ENCODE measurements at places on chromosomes 7 and 10.

DNA sequence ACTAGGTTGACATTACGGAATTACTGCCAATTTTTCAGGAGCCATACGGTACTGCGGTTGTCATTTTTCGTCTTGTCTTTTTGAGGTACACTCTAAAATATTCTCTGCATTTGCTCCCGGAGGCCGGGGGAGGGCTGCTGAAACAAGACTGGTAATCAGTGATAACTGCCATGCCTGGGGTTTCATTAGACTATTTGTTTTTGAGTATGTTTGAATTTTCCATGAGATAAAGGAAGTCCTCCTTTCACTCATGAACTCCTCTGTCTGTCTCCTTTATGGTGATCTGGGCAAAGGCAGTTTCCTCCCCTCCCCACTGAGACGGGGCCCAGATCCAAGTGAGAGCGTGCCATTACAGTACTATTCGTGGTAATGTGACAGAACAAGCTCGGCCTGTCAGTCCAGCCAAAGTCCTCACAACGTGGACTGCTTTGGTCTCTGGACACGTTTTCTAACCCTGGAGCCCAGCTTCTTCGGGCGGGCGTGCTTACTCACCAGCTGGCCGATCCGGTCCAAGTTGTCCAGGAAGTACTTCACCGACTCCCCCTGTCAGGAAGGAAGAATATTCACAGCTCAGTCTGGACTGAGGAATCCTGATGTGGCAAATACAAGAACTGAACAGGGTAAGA is 45.1 kb downstream of the AMZ1 start:
- peak; percentile 57 for DNase-seq

GRCh38 chr7:81839708-81840369 is 70.0 kb upstream of the HGF start:
- DNase-seq = no peak

DNA sequence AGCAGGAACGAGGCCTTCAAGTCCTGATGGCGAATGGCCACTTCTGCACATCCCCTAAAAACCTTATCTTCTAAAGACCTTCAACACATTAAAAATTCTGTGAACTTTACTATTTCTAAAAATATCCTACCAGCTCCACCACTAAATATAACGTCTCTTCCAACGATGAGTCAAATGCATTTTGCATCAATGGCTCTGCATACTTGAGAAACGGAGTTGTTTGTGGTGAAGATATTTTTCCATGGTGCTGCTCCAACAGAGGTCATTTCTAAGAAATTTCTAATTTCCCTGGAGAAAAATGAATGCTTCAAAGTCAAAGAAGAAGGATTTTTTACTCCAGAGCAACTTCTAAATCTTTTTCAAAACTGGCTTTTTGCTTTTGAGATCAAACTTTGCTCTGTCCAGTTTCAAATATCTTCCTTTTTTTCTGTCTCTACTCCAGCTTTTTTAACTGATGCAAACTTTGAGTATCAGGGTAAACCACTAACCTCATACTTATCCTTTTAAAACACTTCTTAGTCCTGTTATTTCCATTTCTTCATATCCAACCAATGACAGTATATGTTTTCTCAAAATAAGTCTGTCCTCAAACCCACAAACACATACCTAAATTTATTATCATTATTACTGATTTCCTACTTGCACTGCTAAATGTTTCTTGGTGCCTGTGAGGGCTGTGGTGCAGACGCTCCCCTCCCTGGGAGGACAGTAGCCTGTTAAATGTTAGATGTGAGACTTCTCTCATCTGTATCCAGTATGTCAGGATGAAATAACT is 258.1 kb downstream of the KLF6 start:
- peak; percentile 92 for DNase-seq

- no peak for DNase-seq
These were observed 16.0 kb downstream of the GIMAP8 start for GRCh38 chr7:150466477-150466876.

GRCh38 chr7:47884675-47885074 is 63.6 kb downstream of the PKD1L1 start:
- DNase-seq = no peak

GRCh38 chr7:25886387-25887240 is 265.4 kb upstream of the NFE2L3 start:
- no peak for DNase-seq

DNA sequence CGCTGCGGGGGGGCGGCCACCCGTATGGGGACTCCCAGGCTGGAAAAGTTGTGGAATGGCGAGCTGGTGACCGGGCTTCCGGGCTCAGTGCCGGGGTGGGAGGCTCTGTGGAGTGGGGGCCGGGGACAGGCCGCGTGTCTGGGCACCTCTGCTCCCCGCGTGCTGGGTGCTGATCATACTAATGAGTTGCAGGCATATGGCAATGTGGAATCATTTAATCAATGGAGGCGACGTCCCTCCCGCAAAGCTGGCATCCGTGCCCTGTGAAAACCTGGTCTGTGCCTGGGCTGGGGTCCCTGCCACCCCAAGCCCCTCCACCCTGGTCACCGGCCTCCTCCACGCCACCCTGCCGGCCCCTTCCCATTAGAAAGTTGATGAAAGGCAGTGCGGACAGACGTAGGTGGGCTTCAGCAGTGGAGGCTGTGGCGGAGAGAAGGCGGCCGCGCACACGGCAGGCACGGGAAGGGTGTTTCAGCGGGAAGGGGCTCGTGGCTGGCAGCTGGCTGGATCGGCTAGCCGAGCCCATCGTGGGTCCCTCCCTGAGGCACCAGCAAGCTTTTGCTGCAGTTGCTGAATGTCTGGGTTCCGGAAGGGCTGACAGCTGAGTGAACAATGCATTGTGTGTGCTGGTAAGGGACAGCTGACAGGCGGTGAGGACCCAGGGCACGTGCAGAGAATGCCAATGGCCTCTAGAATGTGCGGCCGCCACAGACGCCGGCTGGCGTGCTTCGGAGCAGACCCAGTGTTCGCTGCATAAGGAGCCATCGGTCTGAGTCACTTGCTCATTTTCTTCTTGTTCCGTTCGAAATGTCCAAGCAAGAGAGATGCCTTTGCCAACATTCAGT is 1.5 kb downstream of the ADGRA1 start:
- no peak for DNase-seq

- DNase-seq = no peak
These were observed 228.7 kb upstream of the PLXNA4 start for GRCh38 chr7:132804849-132805485.

DNA sequence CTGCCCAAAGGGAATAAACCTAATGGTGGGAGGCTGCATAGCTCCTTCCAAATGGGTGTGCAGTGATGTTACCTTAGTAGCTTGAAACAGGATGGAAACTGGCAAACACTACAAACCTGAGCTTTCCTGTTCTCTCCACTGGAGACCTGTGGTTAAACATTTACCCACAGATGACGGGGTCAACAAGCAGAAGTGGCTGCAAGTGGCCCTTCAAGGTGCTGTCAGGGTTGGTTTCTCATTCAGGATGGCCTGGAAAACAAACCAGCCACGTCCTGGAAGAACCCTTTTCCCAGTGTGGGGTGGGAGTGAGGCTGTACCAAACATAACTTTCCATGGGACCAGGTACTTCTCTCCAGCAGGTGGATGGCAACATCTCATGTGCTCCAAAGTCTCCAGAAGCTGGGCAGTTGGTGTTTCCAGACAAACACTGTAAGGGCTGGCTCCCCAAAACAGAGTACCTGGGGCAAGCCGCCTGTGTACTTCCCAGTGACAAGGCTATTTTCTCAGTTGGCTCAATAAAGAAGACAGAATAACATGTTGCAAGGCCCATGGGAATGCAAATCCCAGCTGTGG is 67.5 kb downstream of the DNAJB9 start:
- DNase-seq = no peak

GRCh38 chr7:85095806-85096205 is 91.0 kb downstream of the SEMA3D start:
- DNase-seq = peak; percentile 66

Data from EH (cell line).